CD4-positive, alpha-beta memory T cell (primary cell): ENCODE measurements at places on chromosomes 11 and 22.

DNA sequence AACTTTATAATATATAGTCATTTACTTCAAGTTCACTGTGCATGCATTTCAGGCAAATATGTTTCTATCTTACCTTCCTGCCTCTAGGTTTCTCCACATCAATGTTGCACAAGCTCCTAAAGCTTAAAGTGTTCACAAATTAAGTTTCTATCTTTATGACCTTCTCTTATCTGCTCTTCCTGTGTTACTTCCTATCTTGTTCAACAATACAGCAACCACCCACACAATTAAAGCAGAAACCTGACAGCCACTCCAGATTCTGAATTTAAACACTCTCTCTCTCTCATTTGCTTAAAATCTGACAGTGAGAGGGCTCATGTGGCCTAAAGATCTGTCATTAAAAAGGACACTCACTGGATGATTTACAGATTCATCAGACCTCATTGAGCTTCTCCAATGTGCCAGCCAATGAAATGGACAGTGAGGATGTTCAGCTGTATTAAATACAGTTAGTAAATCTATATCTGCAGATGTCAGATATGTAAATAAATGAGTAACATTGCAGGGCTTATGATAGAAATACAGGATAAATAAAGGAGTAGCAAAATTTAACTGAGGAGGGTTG, 10.9 kb downstream of the PDGFD start:
- DNase-seq: no peak

GRCh38 chr11:124743050-124743449, 3.3 kb downstream of the NRGN start:
- no peak for DNase-seq

DNA sequence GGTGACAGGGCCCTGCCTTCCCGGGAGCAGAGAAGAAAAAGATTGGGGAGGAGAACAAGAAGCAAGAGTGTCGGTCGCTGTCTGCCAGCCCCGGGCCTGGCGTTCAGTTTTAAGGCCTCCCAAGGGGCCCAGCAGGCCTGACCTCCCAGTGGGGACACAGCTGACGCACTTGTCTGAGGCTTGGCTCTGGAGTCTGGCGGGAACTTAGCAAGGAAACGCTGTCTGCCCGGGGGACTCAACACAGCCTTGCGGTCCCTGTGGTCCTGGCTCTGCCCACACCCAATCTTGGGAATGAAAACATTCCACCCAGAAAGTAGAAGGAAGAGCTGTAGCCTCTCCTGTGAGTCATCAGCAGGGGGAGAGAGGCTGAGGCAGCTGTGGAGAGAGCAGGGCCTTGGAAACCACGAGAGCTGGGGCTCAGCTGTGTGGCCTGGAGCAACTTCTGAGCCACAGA, 54.4 kb downstream of the TRAF6 start:
- no peak for DNase-seq

DNA sequence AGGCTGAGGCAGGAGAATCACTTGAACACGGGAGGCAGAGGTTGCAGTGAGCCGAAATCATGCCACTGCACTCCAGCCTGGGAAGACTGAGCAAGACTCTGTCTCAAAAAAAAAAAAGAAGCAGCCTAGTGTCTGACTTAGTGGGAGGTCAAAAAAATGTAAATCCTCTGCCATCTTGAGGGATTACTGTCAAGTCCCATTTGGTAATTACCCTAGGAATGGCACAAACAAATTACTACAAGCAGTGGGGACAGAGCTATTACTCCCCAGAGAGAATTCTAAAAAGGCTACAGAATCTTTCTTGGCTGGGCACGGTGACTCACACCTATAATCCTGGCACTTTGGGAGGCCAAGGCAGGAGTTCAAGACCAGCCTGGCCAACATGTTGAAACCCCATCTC, 3.8 kb downstream of the SERPING1 start:
- no peak for DNase-seq

DNA sequence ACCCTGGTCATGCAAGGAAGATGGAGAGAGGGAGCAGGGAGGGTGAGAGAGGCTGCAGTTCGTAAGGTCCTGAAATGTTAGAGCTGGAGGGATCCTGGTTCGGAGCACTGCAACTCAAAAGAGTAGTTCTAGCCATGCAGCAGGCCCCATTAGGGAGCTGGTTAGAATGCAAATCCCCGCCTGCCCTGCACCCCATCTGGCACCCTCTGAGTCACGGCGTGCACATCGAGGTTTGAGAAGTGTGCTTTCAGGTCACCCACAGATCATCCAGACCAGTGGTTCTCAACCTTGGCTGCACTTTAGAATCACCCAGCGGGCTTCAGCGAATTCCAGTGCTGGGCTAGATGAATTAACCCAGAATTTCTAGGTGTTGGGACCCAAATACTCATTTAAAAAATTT, 48.2 kb downstream of the ST3GAL4 start:
- DNase-seq: no peak

GRCh38 chr11:128720522-128720985, 26.7 kb downstream of the FLI1 start:
- peak; percentile 52 for DNase-seq

GRCh38 chr22:50236731-50237409, 8.0 kb downstream of the TUBGCP6 start:
- no peak for DNase-seq

GRCh38 chr11:96234866-96235441, 108.0 kb downstream of the MAML2 start:
- no peak for DNase-seq

- DNase-seq: no peak
Measured at GRCh38 chr22:35957589-35957988, 71.0 kb downstream of the RBFOX2 start.

- peak; percentile 43 for DNase-seq
Measured at GRCh38 chr11:64802370-64803157, 450 bp downstream of the MAP4K2 start.

DNA sequence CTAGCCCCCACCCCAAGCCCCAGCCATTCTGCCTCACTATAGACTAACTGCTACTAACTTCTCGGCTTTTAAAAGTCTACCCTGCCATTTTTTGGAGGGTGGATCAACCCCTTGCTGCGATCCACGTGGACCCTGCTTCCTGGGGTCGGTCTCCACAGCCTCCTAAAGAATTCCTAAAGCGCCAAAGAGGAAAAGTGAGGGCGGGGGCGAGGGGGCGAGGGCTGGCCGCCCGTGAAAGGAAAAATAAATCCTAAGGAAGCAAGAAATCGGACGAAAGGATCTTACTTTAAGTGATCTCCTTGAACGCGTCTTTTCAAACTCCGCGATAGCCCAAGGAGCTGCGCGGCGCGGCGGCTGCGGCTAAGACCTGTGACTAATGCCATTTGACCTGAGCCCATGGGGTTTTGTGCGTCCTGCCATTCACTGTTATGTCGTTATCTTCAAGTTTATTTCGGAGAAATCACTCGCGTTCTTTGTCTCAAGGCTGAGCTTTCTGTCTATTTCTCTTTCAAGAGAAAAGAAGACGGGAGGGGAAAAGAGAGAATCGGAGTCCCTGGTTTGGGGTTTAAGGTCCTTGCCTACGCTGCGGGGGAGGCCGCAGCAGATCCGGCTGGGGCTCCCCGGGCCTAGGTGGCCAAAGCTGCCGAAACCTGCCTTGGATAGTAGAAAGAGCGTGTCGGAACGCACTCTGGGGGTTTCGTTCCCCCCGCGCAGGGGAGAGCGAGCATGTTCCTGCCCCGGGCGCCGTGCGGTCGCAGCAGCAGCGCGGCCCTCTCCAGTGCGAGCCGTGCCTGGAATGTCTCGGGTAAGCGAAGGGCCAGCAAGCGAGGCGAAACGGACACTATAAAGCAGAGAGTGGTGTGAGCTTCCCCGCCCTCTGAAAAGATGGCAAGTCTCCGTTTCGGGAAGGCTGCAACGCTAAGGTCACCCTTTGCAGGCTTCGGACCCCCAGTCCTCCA, 2.8 kb upstream of the DBX1 start:
- DNase-seq: peak; percentile 12

- DNase-seq: peak; percentile 15
Measured at GRCh38 chr11:85680897-85681296, 5.1 kb downstream of the CCDC89 start.

DNA sequence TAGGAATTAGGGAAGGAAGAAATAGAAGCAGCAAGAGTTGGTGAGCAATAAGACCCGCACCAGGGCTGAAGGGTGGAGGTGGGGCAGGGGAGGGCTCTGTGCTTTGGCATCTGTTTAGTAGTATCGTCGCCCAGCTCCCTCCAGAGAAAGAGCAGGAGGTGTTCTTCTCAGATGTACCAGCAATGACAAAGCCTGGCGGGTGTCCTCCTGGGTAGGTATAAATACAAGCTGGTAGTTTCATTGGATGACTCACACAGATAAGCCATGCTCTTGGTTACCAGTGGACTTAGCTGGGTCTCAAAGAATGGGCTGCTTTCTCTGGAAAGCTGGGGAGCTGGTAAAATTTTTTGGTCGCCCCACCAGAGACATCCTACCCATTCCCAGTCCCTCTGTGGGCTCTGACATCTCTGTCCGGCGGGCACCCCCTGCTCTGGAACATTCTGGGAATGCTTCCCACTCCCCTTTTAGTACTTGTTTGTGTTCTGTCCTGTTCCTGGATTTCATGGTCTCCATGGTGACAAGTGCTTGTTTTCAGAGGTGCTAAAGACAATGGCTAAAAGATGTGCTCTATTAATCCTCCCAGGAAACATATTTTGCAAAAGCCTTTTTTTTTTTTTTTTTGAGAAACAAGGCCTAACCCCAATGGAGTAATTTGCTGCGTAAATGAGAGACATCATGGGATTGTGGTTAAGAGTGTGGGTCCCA, 15.4 kb upstream of the TUBA8 start:
- DNase-seq: no peak

- DNase-seq: no peak
Measured at GRCh38 chr11:111169367-111169766, 76.2 kb upstream of the POU2AF2 start.

DNA sequence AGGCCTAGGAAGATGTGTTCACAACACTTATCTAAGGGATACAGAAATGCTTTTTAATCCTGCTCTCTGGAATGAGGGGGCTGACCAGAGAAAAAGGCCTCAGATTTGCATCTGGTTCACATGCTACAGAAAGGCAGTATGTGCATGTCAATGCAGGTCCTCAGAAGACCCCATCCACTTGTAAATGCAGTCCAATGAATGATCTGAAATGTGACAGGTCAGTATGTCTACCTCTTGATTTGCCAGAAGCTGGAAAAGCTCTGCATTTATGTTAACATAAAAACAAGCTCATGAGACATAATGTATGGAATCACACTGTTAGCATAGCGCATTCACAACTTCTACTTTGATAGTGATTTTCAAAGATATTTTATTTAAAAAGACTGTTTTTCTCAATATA, 367.4 kb upstream of the CHORDC1 start:
- no peak for DNase-seq

DNA sequence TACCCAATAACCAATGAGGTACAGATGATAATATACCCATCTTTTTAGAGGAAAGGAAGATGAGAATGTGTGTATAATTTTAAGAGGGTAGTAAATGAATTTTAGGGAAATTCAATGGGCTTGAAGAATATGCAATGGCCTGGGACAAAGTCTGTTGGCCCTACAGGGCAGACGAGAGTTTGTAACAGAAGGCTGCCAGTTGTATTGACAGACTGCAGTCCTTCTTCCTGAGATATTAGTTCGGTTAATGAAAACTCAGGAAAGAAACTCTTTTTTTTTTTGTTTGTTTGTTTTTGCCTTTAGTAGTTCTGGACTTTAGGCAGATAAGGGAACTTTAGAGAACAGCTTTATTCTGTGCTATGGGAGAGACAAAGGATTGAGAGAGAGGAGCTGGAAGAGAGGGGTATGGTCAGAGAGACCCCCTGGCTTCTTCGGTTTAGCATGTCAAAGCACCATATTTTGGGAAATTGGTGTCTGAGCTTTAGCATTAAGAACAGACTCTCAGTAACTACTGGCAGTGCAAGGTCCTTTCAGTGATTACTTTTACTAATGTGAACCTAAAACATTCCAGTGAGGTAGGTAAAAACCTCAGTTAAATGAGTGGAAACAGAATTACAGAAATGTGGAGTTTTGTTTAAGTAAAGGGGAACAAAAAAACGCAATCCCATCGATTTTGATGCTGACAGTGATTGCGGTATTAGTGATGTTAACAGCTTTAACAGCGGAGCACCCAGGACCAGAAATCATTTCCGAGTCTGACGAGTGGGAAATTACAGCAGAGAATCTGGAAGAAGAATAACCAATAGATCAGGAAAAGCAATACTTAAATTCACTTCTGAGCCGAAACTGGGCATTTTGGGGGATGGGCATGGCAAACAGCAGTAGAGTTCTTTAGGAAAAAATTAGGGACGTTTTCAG, 644 bp upstream of the NAALAD2 start:
- no peak for DNase-seq

GRCh38 chr11:77959434-77959833, 35.0 kb downstream of the INTS4 start:
- no peak for DNase-seq

GRCh38 chr22:44620129-44620840, 81.7 kb upstream of the PRR5 start:
- peak; percentile 91 for DNase-seq

DNA sequence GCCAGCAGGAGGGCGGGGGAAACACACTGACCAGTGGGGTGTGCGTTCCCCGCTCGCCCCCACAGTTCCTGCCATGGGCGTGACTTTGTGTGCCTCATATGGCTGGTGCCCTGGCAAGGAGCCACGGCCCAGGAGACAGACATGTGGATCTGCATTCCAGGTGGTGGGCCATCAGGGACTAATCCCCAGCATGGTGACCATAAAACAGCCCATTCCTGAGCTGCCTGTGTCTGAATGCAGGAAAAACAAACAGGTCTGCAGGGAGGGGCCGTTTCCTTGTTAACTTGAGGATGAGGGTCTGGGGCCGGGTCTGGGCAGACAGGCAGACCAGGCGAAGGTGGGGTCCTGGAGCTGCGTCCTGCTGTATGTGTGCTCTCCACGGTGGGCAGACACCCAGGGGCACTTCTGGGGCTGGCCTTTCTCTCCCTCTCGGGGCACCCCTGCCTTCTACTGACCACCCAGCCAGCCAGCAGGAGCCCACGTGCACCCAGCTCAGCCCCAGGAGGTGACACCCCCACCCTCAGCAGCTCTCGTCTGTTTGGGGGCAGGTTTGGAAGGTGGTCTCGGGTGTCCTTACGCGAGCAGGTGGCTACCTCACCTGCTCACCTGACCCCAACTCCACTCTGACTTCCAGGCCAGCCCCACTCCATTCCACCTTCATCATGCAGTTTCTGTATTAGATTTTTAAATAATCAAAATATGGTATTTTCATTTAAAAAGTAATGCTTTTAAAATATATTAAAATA, 120.3 kb downstream of the KCNQ1OT1 start:
- DNase-seq: no peak

DNA sequence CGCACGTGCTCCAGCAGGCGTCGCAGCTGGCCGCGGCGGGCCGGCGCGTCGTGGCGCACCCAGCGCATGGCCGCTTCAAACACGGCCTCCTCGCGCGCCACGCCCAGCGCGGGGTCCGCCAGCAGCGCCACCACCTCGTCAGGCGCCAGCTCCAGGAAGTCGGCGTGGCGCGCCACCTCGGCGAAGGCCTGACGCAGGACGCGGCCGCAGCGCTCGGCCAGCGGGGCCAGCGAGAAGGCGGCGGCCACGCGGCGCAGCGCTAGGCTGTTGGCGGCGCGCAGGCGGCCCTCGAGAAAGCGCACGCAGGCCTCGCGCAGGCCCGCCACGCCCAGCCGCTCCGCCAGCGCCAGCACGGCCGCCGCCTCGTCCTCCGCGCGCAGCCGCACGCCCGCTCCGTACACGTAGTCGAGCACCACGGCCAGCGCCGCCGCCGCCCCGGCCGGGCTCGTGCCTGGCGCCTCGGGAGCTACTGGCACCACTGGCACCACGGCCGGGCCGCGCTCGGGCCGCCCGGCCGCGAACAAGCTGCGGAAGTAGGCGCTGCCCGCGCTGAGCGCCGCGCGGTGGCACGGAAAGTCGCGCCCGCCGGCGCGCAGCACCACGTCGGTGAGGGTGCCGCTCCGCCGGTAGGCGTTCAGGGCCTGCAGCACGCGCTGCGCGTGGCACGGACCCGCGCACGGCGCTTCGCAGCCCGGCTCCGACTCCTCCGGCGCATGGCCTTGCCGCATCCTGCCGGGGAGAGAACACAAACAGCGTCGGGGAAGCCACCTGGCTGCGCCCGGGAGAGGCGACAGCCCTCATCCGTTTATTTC, 2.9 kb downstream of the KLHL35 start:
- DNase-seq: peak; percentile 79
